Glomerular endothelial cell (primary cell): ENCODE measurements at places on chromosomes 16 and 17. TPM values are rescaled to one million over a fixed set of nuclear protein-coding genes. Genes with fewer than 3 reads are reported as not detected.

Gene OTOP3
- not detected in 2 replicates for total RNA-seq

Gene SLC47A1
- 0.29 and 0.35 TPM in 2 replicates for total RNA-seq

Gene BIRC5
- total RNA-seq: 13.9 and 16.1 TPM in 2 replicates

Gene BRIP1
- total RNA-seq: 2.9 and 4.6 TPM in 2 replicates

Gene KRT36
- total RNA-seq: not detected in 2 replicates

Gene SCGB1C2
- not detected in 2 replicates for total RNA-seq

Gene CCDC144A
- total RNA-seq: 1.5 and 3.0 TPM in 2 replicates

Gene CCDC78
- 0.41 and 3.9 TPM in 2 replicates for total RNA-seq

Gene AKAP10
- total RNA-seq: 16.7 and 16.8 TPM in 2 replicates

Gene ABCC3
- total RNA-seq: 1.1 and 2.2 TPM in 2 replicates

Gene IRX3
- total RNA-seq: 2.4 and 3.0 TPM in 2 replicates

Gene RAB11FIP4
- 1.2 TPM in 1 of 2 replicates, not detected in the other for total RNA-seq

Gene TMC5
- not detected in 2 replicates for total RNA-seq

Gene KRT39
- total RNA-seq: not detected in 2 replicates

Gene C16orf92
- total RNA-seq: not detected in 2 replicates

Gene ARL4D
- 0.97 and 2.1 TPM in 2 replicates for total RNA-seq

Gene VTN
- total RNA-seq: 0.05 TPM in 1 of 2 replicates, not detected in the other

Gene KRTAP4-9
- total RNA-seq: not detected in 2 replicates

Gene HAP1
- total RNA-seq: 0.99 TPM in 1 of 2 replicates, not detected in the other
